ENCODE measurements at places on chromosomes 3 and 15.

GRCh38 chr15:85752124-85752475, 42.6 kb downstream of the KLHL25 start:
- DNase-seq: no peak

DNA sequence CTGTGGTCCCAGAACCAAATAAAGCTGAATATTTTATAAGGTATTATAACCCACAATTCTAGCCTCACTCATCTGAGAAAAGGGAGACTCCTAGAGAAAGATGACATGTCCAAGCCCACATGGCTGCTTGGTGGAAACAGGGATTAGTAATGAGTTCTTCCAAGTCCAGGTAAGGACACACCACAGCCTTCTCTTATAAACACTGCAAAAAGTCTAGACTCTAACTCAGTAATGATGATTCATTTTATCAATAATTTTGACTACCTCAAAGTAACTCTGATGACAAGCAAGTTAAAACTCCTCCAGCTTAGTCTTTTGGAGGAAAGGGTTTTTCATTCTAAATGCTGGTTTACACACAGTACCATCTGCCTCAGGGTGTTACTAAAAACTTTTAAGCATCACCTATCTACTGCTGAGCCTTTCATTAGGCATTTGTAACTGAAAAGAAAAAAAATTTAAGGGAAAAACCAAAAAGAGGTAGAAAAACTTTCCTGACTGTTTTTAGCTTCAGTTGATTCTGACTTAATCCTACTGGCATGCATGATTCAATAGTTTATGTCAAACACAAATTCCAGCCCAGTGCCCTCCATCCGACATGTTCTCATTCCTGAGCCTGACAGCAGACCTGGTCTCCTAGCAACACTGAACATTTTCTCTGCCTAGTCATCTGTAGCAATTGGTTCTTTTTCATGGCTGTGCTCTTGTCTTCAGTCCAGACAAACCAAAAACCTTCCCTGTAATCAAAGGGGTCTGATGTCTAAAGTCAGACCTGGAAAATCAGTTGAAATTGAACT, 43.9 kb downstream of the P3H2 start:
- peak; percentile 83 for DNase-seq

DNA sequence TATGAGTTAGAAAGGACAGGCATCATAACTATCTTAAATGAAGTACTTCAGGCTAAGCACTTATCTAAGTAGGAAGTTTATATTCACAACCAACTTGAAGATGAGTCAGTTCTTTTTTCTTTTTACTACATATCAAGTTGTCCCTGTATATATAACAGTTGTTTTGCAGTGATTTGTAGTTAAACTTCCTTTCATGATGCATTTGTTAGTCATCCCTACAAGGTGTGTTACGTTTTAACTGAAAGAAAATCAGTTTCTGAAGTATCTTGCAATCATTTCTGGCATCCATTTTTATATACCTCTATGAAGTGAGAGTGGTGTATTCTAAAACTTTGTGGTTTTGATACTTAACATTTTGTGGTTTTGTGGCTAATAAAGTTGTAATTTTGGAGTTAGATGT, 46.1 kb downstream of the ZFAND6 start:
- DNase-seq: no peak

GRCh38 chr15:58309963-58310928, 121.5 kb upstream of the LIPC start:
- DNase-seq: no peak

GRCh38 chr3:36543276-36543997, 163.1 kb downstream of the STAC start:
- DNase-seq: no peak

DNA sequence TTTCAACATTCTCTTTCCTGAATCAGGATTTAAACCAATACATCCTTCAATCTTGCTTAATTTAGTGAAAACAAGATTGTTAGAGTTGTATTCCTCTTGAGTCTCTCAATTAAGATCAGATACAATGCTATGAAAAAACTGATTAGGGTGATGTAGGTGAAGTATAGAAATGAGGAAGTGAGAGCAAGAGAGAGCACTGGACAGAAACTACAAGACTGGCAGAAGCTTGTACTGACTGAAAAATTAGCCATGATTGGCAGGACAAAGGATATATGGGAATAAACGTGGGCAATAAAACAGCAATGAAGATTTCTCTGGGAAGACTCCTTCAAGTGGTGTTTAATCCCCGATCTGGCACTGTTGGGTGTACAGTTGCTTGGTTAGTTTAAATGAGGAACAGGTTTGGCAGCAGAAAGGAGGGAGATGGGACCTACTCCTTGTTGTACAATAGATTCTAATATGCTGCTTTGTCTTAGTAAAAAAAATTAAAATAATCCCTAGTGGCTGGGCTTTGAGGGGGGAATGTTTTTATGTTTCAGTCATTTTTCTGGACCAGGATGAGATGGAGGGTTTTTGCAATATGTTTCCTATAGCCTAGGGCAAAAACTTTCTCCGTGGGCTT, 252.7 kb downstream of the SLC9A9 start:
- DNase-seq: no peak

DNA sequence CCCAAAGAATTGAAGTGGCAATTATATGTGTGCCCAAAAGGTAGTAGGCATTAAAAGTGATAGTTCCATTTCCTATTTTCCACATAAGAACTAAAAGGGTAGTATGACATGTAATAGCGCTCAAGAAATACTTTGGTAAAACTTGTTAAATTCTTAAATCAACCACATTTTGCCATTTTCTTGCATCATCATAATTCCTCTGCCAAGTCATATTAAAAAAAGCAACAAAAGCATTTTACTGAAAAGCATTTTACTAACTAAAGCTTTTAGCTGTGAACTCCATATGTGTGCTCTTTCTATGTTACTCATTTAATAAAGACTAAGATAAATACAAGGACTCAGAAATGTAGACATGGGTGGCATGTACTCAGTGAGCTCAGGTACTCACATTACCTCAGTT, 70.1 kb downstream of the GPR160 start:
- no peak for DNase-seq

DNA sequence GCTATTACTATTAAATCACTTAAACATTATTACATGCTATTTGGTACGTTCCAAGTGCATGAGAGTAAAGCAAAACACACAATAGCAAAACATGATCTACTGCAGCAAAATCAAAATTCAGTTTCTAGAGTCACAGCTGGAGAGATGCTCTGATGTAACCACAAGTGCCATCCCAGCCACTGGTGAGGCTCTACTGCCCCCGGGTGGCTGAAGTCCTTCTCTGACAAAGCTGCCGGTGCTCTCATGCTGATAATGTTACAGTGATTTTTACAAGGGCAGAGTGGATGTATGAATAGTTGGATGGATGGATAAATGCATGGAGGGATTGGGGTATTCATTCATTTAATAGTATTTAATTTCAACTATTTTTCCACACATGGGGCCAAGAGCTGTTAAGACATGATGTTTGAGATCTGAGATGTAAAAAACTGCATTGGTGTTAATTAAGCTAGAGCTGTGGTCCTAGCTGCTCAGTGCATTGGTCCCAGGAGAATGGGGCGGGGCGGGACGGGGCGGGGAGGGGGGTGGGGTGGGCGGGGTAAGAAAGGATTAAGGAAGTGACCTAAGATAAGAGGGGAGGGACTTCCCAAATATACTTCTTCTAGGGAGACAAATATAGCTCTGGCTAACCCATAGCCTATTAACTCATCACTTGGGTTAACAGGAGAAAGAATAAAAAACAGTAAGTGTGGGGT, 5.3 kb upstream of the SPESP1 start:
- DNase-seq: peak; percentile 93

- DNase-seq: no peak
Observed at GRCh38 chr3:129281726-129282125, 3.1 kb downstream of the HMCES start.

GRCh38 chr3:18234717-18235335, 190.3 kb downstream of the SATB1 start:
- DNase-seq: peak; percentile 25

GRCh38 chr3:160287666-160288065, 62.4 kb downstream of the C3orf80 start:
- no peak for DNase-seq

- DNase-seq: peak; percentile 3
Observed at GRCh38 chr3:114290911-114291901, 2.6 kb upstream of the TIGIT start.

- no peak for DNase-seq
Observed at GRCh38 chr3:29503958-29504357, 223.1 kb downstream of the RBMS3 start.

- no peak for DNase-seq
Observed at GRCh38 chr3:3906171-3906570, 106.9 kb downstream of the LRRN1 start.

DNA sequence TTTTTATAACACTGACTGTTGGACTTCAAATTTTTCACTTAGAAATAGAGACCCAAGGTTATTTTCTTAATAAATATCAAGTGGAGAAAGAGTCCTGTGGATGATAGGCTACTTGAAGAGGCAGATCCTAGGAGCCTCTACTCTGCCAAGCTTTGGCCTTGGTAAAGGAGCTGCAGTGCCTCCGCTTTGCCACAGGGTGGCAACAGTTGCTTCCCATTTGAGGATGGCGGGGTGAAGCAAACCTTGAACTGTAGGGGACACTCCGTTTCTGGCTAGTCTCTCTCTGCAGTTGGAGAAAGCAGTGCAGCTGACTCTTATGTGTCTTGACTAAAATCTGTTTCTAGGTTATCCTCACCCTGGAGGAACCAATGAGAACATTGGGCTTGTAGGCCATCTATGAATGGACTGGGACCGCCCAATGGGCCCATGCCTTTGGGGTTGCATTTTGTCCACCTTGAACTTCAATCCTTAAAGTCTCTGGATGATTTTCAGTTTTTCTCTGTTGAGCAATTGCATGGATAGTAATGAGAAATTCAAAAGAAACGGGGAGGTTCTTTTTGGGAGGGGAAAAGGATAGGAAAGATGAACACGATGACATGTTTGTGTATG, 9.8 kb downstream of the SCG5 start:
- peak; percentile 48 for DNase-seq

- DNase-seq: no peak
Observed at GRCh38 chr3:9884555-9885165, 4.6 kb upstream of the CIDEC start.

DNA sequence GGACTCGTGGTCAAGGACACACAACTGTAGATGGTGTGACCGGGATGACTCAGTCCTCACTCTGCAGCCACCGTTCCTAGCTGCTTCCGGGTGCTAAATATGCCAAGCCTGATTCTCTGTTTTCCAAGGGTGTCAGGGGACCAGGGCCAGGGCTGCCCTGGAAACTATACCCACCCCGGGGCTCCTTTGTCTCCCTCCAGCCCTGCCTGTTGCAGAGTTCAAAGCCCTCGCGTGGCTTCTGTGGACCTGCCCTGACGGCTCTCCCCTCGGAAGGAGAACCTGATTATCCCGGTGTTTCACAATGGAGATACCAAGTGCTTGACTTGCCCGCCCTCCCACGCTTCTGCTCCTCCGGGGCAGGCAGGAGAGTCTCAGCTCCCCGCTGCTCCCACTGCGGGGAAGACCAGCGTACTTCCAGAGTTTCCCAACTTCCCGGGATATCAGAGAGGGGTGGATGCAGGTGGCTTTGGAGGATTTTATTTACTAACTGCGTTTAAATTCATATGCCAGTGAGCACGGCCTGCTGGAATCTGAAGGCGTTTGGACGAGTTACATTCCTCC, 125.0 kb downstream of the ASB7 start:
- no peak for DNase-seq

DNA sequence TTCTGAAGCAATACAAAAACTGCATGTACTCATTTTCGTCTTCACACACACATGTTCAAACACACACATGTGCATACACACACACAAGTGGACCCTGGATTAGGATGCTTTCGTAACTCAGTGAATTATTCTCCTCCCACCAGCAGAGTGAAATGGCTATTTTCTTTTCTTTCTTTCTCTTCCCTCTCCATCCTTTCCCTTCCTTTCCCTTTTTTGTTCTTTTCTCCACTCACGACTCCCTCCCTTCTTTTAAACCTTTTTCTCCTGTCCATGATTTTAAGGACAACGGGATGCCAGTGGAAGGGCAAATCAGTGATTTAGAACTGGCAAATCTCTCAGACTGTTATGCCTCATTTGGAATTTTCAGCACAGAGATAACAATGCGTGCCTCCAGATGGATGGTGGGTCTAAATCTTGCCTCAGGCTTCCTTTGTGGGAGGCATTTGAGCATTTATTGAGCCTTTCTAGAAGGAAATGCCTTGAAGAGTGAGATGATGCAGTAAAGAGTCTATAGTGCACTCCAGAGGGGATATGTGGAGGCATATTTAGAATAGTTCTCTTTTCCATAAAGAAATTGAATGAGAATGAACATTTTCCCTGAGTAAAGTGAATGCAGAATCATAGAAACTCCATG, 130.4 kb upstream of the SLC7A14 start:
- no peak for DNase-seq

- DNase-seq: no peak
Observed at GRCh38 chr3:140510303-140510861, 167.5 kb upstream of the TRIM42 start.

DNA sequence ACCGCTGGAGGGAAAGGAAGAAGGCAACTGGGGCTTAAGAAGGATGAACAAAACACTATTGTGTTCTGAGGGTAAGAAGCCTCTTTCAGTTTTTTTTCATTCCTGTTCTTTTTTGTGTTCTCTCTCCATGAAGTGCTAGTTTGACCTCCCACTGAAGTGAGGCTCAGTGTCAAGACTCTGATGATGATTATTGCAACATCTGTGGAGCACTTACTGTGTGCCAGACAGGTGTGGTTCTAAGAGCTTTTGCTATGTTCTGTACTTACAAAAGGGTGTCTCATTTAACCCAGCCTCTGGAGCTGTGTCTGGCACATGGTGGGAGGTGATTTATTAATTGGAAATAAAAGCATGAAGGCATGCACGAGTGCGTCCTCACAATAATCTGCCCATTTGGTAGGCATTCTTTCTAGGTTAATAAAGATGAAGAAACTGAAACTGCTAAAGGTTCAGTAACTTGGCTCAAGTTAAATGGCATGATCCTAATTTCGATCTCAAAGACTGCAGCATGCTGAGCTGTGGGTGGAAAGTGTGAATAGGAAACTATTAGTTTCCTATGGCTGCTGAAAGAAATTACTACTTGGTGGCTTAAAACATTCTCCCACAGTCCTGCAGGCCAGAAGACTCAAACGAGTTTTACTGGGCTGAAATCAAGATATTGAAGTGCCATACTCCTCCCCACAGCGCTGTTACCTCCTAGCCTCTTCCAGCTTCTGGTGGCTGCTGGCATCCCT, 38.5 kb upstream of the VEPH1 start:
- DNase-seq: no peak

DNA sequence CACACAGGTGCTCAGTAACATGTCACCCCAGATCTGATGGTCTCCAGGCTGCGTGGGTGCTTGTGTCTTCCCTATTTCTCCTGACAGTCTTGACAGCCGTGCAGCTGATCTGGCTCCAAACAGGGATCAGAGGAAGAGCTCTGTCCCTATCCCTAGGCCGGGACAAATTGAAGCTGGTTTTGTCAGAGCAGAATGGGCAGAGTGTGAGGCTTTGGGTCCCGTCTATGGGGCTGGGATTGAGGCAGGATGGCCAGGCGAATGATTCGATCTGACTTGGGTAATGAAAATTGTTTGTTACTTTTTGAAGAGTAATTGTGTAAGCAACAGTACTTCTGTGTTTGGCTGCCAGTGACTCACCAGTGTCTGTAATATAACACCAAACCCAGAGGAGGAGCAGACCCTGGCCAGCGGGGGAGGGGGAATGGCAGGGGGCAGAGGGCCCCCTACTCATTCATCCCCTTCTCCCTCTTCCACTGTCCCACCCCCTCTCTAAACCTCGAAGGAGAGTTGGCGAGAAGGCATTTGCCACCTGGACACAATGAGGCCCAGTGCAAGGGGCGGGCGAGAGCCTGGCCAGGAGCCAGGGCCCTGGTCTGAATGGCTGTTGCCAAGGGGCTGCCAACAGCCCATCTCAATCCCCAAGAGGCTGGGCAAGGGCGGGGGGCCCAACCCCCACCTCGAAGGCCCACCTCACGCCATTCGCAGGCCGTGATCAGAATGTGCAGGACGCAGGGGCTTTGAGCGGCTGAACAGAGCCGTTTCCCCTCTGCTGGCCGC, 4.9 kb upstream of the MAGEF1 start:
- peak; percentile 90 for DNase-seq
